ENCODE measurements at places on chromosomes 4 and X.

DNA sequence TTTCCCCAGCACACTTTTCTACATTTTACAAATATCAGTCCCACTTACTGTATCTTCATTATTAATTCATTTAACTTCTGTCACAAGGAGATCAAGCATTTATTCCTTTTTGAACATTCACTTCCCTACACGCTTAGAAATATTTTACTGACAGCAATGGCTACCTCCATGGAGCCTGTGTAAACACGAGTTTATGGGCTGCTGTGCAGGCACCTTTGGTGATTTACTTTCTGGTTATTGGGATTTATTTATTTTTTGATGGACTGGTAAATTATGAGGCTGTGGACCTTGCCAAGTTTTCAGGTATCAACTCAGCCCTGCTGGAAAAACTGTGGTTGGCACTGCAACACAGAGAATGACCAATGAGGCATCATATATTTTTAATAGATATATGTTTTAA is 45.4 kb upstream of the PAQR3 start:
- no peak for DNase-seq

DNA sequence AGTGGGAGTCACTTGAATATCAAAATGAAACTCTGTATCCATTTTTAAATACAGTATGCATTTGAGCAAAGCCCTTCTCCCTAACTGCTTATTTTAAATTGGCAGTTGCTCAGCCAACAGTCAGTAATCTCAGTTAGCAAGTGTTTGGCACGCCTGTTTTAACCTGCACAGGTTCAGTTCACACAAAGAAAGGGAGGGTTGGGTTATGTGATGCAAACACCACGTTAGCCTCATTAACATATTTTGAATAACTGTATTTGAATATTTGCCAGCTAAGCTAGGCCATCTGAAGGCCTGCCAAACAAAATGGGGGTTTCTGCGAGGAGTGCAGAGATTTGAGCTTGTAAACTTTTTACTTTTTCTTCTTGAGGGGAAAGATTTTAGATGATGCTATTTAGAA is 19.8 kb downstream of the GAB1 start:
- DNase-seq: no peak

- no peak for DNase-seq
Measured at GRCh38 chrX:106608016-106608415, 3.8 kb upstream of the RADX start.

DNA sequence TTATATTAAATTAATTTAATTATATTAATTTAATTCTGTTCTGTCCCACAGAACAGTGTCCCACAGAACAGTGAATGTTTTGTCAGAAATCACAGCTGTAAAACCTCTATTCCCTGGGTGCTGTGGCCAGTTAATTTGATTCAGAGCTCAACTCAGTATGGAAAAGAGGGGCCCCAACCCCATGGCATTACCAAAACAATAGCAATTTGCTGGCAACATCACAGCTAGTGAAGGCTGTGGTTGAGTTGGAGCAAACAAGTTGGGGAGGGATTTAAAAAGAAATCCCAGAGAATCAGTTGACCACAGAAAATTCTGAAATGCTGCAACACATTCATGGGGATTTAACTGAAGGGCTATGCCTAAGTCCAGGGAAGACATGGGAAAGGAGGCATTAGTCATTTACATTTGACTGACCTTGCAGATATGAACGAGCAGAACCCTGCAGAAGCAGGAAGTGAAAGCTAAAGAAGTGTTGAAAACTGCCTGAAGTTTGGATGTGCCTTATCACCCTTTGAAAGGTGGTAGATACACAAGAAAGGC is 30.1 kb downstream of the PDHA2 start:
- no peak for DNase-seq

DNA sequence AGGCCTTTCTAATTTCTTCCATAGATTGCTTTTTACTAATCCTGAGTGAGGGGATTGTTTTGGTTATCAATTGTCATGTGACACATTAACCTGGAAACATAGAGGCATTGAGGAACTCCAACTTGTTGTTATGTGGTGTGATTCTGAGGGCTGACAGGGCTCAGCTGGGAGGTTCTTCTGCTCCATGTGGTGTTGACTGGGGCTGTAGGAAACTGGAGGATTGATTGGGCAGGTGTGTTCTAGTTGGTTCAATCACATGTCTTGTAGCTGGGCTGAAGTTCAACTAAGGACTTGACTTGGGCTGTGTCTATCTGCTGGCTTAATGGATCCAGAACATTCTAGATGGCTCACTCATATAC is 10.8 kb upstream of the CRLF2 start:
- no peak for DNase-seq

DNA sequence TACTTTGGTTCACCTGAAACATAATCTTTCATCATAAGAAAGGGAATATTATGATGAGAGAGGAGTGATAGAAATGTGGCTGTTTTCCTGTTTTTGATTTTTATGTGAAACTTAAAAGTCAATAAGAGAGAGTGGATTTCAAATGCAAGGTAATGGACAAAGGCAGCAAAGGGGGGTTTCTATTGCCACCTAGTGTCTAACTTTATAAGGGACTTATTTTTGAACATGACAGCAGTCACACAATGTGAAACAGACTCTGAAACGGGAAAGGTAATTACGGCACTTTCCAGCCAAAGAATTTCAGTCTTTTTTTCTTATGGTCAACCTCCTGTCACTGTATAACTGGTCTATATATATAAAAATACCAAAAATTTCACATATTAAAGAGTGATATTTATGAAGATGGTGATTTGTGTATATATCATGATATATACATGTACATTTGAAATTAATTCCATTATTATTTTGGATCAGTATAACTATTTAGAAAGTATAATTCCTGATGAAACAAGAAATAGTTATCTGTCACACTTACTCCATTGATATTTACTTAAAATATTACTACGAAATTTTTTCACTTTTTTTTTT is 127.1 kb downstream of the FBXO8 start:
- DNase-seq: peak; percentile 29

DNA sequence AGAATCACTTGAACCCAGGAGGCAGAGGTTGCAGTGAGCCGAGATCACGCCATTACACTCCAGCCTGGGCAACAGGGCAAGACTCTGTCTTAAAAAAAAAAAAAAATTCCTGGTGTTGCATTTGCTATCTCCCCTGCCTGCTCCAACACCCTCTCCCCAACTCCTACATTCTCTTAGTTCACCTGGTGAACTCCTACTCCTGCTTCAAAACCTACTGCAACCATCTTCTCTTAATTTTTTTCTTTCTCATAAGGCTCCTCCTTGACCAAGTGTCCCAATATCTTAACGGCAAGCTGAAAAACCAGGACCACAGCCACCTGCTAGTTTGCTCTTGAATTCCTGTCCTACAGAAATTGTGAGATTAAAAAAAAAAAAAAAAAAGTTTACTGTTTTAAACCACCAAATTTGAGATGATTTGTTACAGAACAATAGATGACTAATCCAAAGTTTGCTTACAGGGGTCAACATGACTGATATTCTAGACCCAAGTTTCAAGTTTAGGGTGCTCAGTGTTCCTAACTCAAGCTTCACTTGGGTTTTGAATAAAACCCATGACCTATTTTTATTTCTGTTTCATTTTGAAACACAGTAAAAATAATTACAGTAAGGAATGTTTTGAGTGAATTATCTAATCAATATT is 13.1 kb upstream of the ANXA5 start:
- DNase-seq: no peak

DNA sequence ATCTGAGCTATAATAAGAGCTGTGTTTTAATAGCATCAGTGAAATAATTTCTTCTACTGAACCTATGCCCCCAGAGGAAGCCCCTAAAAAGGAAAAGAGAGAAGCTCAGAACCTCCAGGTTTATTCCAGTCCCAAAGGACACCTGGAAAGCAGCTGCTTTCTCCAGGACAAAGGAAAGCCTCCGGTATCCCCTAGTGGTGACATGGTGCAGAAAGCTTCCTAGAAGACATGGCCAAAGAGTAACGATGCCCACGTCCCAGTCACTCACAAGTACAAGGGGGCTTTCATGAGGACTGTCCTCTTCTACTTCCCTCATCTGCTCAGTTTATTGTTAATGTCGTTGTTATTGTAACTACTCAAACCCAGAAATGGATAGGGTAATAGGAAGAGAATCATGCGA is 343.9 kb downstream of the UNC5C start:
- DNase-seq: no peak

GRCh38 chr4:10647846-10648245 is 36.7 kb downstream of the CLNK start:
- no peak for DNase-seq

- no peak for DNase-seq
Measured at GRCh38 chrX:153773741-153774575, 6.9 kb upstream of the SRPK3 start.

DNA sequence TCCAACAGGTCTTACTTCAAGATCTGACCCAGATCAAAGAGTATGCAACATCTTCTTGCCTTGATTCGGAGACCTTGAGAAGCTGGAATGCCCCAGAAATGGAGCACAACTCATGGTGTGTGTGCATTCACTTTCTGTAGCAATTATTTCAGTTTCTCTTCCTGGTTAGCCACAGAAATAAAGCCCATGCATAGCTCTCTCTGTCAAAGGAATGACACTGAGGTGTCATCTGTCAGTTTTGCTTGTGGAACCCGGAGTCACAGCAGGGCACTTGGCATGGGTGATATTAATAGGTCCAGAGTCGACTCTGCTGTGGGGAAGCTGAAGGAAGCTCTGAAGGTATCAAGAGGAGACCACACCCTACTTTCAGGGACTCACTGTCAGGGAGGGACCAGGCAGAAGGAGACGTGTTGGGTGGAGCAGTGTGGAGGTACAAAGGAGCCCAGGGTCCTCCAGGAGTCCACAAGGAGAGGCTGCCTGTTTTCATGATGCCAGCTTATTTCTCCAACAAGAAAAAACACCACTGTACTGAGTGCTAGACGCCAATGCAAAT is 10.7 kb downstream of the CLNK start:
- no peak for DNase-seq

GRCh38 chrX:24150051-24150790 is 692 bp downstream of the ZFX start:
- DNase-seq: peak; percentile 46

DNA sequence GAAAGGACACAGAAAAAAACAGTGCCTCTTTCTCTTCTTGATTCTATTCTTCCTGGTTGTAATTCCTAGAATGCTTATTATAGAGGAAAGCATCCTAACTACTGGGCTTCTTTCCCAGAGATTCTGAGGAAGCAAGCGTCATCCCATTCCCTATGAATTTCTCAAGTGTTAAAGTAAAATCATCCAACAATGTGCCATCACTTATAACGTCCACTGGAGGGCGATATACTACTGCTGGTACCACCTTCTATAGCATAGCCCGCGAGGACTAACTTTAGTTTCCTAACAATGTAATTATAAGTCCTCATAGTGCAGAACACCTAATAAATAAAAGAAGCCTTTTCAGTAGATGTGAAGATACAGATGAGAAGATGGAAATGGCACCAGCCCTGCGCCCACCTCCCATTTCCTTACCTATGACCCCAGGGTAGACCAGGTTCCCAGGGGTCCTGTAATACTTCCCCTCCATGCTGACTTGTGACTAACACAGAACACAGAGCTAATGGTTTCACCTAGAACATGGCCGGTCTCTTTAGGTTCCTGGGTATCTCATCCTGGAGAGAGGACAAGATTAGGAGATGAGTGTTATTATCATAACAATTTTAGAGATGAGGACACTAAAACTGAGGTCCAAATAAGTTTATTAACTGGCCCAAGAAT is 4.2 kb downstream of the CENPVL3 start:
- peak; percentile 2 for DNase-seq

- no peak for DNase-seq
Measured at GRCh38 chr4:169143335-169143734, 127.4 kb downstream of the SH3RF1 start.

DNA sequence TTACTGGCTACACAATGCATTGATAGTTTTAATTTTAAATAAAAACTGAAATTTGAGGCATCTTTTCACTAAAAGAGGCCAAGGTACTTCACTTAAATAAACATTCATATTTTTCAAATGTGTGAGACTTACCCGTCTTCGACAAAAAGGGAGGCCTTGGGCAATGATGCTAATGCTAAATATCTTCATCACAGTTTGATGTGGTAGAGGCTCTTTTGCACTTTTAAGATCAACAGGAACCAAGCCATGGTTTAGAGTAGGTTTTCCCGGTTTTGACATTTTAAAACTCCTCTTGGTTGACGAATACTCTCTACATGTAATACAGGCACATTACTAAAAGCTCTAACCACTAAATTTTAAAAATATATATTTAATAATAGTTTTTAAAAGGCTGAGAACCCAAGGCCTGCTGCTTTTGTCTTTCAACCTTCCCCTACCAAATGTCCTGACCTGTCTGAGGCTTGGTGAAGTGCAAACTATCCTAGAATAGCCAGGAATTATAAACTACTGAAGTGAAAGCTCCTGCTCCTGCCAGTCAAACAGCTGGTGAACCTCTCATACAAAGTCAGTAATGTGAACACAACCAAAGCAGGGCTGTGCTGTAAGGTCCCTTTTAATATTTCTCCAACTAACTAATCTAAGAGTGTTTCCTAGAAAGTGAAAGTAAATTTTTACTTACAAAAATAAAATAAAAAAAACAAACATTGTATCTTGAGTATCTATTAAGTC is 153.7 kb downstream of the FBXW7 start:
- DNase-seq: no peak

DNA sequence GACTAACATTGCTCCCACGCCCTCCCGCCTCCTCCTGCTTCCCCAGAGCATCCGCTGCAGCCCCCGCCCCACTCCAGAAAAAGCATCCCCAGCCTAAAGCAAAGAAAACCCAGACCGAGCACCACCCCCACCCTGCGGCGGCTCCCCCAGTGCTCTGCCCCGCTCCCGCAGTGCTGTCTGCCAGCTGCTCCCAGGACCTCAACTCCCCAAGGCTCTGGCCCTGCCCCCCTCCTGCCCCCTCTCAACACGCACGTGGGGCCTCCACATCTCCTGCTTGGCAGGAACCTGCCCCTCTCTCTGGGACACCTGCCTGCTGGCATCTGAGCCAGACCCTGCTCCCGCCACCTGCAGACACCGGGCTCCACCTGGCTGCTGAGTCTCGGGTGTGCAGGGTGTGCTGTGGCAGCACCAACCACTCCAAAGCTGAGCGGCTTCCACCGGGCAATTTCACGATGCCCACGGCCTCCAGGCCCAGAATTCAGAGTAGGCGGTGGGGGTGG is 79.4 kb downstream of the FAM53A start:
- DNase-seq: no peak

GRCh38 chrX:13939741-13940597 is 89.7 kb downstream of the GEMIN8 start:
- DNase-seq: no peak

GRCh38 chrX:137263374-137263773 is 229.6 kb upstream of the GPR101 start:
- no peak for DNase-seq

GRCh38 chr4:39044364-39044955 is 12.3 kb upstream of the TMEM156 start:
- no peak for DNase-seq

GRCh38 chr4:176539091-176539784 is 219.5 kb downstream of the SPCS3 start:
- no peak for DNase-seq

- no peak for DNase-seq
Measured at GRCh38 chrX:132837967-132838366, 120.5 kb downstream of the HS6ST2 start.

- no peak for DNase-seq
Measured at GRCh38 chrX:12269484-12269883, 131.2 kb downstream of the FRMPD4 start.
